Inflammatory macrophage treated with lipopolysaccharide for 1 hour (primary cell): ENCODE measurements at places on chromosomes 4 and X.

- no peak for DNase-seq
Measured at GRCh38 chr4:102302762-102303161, 42.5 kb downstream of the SLC39A8 start.

- DNase-seq = no peak
Measured at GRCh38 chrX:7164174-7164573, 16.2 kb upstream of the PUDP start.

GRCh38 chrX:55582447-55582846 is 40.8 kb upstream of the FOXR2 start:
- no peak for DNase-seq

- DNase-seq = no peak
Measured at GRCh38 chr4:4289597-4289940, 385 bp downstream of the LYAR start.

DNA sequence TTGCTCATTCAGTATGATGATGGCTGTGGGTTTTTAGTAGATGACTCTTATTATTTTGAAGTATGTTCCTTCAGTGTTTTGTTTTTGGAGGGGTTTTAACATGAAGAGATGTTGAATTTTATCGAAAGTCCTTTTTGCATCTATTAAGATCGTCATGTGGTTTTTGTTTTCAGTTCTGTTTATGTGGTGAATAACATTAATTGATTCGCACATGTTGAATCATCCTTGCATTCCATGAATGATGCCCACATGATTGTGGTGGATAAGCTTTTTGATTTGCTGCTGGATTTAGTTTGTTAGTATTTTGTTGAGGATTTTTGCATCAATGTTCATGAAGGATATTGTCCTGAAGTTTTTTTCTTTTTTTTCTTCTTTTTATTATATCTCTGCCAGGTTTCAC is 347.4 kb upstream of the EPHA5 start:
- no peak for DNase-seq

DNA sequence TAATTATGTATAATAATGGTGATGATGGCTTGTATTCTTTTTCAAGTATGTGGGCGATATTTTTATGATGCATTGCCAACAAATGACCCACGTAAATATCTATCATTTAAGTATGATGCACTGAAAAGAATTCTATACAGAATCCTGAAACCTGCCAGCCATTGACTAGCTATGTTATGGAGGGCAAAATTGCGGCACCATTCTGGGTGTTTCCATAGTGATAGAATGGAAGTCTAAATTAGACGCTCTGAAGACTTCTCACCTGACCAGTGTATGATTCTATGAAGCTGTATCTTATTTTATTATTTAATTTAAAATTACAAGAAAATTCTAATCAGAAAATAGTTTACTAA is 677 bp upstream of the CENPC start:
- no peak for DNase-seq

DNA sequence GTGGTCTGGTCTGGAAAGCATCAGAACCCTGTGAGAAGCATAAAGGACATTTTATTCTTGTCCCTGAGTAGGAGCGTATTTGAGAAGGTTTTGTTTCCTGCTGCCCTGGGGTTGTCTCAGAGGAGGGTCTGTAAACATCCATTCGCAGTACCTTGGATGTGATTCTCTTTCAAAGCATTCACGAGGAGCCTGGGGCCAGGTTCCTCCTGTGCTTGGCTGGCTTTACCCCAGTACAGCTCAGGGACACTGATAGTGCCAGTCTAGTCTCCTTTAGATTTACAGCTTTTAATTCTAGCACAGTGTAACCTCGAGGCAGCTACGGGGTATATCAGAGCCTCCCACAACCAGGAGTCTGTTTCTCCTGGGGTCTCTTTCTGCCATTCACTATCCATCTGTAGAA is 2.7 kb downstream of the CLRN2 start:
- no peak for DNase-seq

- no peak for DNase-seq
Measured at GRCh38 chr4:112848911-112849310, 200.5 kb upstream of the ANK2 start.

DNA sequence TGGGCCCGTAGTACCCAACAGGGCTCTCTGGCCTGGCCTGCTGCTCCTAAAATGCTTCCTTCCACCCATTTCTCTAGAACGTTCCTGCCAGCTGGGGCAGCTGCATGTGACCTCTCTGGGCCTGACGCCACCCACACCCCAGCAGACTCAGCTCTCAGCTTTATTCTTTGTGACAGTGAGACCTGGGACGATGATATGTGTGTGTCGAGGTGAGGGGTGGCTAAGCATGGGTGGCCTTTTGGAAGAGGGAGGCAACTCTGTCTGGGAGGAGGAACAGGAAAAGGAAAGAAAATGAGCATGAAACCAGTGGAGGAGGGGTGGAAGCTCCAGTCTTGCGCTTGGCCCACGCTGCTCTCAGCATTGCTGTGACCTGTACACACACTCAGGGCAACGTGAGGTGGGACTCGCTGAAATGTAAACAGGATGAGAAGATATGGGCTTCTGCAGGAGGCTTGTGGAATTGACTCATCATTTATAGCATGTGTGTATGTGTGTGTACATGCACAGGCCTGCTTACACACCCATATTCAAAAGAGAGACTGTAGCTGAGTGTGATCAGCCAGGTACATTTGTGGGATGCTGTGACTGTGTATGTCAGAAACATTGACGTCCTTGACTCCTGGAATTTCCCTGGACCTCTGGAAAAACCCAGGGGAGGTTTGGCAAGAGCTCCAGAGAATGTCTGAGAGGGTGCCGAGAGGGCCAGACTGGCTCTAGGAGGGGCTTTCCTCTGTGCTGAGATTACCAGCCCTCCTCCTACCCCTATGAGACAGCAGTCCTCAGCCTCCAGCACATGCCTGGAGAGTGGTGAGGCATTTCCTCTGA is 137.9 kb downstream of the PJA1 start:
- peak; percentile 13 for DNase-seq

DNA sequence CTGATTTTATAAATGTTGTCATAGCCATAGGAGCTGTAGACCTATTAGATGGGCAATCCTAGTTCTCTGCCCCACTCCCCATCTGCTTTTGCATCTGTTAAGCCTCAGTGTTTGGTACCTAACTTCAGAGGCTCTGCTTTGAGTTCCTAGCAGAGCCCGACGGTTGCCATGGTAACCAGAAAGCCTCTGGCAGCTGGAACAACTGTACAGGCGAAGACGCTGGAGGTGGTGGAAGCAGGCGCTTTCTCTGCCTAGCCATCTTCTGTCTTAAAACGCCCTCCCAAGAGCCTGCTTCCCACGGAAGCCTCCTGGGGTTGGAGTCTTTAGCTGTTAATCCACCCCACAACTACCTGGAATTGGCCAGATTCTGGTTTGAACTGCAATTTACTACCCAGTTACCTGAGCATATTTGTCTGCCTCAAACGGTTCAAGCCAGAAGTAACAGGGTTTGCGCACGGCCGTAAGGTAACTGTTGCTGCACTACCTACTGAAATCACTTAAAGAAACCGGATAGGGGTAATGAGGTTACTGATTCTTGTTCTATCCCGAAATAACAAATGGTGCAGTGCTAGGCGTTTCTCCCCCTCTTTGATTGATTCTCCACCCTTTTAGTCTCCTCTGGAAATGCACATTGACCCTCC is 1.0 kb upstream of the GABRG1 start:
- no peak for DNase-seq
